ENCODE measurements at places on chromosomes 5 and 9. TPM values are rescaled to one million over a fixed set of nuclear protein-coding genes. Genes with fewer than 3 reads are reported as not detected.

Gene BRINP1
- not detected for total RNA-seq

Gene C1QTNF2
- total RNA-seq: not detected

Gene PHYHD1
- 0.45 TPM for total RNA-seq

Gene NELFB
- 75.3 TPM for total RNA-seq

Gene PTGS1
- 0.28 TPM for total RNA-seq

Gene ZMAT2
- total RNA-seq: 67.2 TPM

Gene CARTPT
- total RNA-seq: not detected

Gene SLC6A18
- not detected for total RNA-seq

Gene CDH6
- total RNA-seq: not detected

Gene IL17B
- total RNA-seq: not detected

Gene IQGAP2
- total RNA-seq: 37.3 TPM

Gene CEMIP2
- total RNA-seq: 55.1 TPM
